ENCODE measurements at places on chromosomes 16 and 17. TPM values are rescaled to one million over a fixed set of nuclear protein-coding genes. Genes with fewer than 3 reads are reported as not detected.

The HAS3 gene
- 0.24 TPM for polyA plus RNA-seq

The SCRN2 gene
- 34.8 TPM for polyA plus RNA-seq

The TTLL6 gene
- polyA plus RNA-seq, result not detected

The KRT12 gene
- polyA plus RNA-seq, result not detected

The PLCG2 gene
- polyA plus RNA-seq, result 0.07 TPM

The TPSG1 gene
- not detected for polyA plus RNA-seq

The GNPTG gene
- 51.3 TPM for polyA plus RNA-seq

The TBX6 gene
- polyA plus RNA-seq, result 0.38 TPM

The FOXC2 gene
- polyA plus RNA-seq, result not detected

The SMIM5 gene
- polyA plus RNA-seq, result 0.22 TPM

The RTN4RL1 gene
- polyA plus RNA-seq, result 0.21 TPM

The C17orf100 gene
- polyA plus RNA-seq, result 9.5 TPM

The NEURL4 gene
- 2.5 TPM for polyA plus RNA-seq

The CMTM1 gene
- polyA plus RNA-seq, result 0.36 TPM

The TBC1D3G gene
- polyA plus RNA-seq, result not detected

The PRSS27 gene
- polyA plus RNA-seq, result 0.39 TPM

The TAT gene
- 0.53 TPM for polyA plus RNA-seq

The NLRC5 gene
- 76.0 TPM for polyA plus RNA-seq

The KRT24 gene
- polyA plus RNA-seq, result not detected

The SDK2 gene
- 0.64 TPM for polyA plus RNA-seq

The BICDL2 gene
- polyA plus RNA-seq, result not detected

The MYH2 gene
- polyA plus RNA-seq, result not detected

The TP53TG3F gene
- not detected for polyA plus RNA-seq

The APOH gene
- not detected for polyA plus RNA-seq

The FOXF1 gene
- polyA plus RNA-seq, result not detected

The CACNB1 gene
- polyA plus RNA-seq, result 0.39 TPM

The DNASE1L2 gene
- not detected for polyA plus RNA-seq

The CARHSP1 gene
- 32.7 TPM for polyA plus RNA-seq

The RNF157 gene
- 10.4 TPM for polyA plus RNA-seq

The GRAPL gene
- 3.9 TPM for polyA plus RNA-seq

The G6PC1 gene
- polyA plus RNA-seq, result not detected

The KRTAP3-2 gene
- not detected for polyA plus RNA-seq

The LRRC37A gene
- polyA plus RNA-seq, result 0.85 TPM

The CPHXL2 gene
- polyA plus RNA-seq, result not detected

The DPEP3 gene
- 0.37 TPM for polyA plus RNA-seq

The MYL4 gene
- polyA plus RNA-seq, result not detected
